ENCODE measurements at places on chromosomes 1 and 21.
A peak's percentile ranks its signal among the peaks of the same experiment; 100 is the strongest.

- no peak for DNase-seq
Observed at GRCh38 chr1:198880397-198880796, 241.6 kb downstream of the PTPRC start.

- no peak for DNase-seq
Observed at GRCh38 chr1:221241592-221241991, 362.3 kb downstream of the HLX start.

DNA sequence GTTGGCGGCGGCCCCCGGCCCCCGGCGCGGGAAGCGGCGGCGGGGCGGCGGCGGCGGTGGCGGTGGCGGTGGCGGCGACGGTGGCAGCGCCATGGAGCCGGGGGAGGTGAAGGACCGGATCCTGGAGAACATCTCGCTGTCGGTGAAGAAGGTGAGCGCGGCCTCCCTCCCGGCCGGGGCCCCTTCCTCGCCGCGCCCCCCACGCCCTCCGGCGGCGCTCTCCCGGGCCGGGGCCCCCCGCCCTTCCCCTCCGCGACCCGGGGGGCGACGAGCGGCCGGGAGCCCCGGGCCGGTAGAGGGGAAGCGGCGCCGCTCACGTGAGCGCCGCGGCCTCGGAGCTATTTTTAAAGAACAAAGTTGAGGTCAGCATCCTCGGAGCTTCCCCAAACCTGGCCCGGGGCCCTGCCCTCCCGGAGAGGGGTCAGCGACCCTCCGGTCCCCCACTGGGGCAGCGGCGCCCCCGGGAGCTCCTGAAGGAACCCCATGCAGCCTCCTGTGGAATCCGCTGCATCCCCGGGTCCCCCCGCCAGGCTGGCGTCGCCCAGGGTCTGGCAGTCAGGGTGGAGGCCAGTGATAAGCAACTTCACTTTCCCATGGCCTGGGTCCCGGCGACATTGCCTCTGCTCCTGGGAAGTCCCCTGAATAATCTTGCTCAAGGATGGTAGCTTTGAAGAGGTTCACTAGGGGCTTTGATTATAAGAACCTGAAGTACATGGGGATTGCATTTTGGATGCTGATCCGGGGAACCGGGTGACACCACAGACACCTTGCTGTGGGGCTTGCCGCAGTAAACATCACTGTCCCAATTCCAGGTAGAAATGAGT lies 560 bp downstream of the PLEKHM2 start:
- DNase-seq = peak; percentile 55

GRCh38 chr1:3070644-3071564 lies 1.9 kb downstream of the PRDM16 start:
- DNase-seq = no peak

GRCh38 chr1:9942399-9942938 lies 722 bp downstream of the LZIC start:
- no peak for DNase-seq

DNA sequence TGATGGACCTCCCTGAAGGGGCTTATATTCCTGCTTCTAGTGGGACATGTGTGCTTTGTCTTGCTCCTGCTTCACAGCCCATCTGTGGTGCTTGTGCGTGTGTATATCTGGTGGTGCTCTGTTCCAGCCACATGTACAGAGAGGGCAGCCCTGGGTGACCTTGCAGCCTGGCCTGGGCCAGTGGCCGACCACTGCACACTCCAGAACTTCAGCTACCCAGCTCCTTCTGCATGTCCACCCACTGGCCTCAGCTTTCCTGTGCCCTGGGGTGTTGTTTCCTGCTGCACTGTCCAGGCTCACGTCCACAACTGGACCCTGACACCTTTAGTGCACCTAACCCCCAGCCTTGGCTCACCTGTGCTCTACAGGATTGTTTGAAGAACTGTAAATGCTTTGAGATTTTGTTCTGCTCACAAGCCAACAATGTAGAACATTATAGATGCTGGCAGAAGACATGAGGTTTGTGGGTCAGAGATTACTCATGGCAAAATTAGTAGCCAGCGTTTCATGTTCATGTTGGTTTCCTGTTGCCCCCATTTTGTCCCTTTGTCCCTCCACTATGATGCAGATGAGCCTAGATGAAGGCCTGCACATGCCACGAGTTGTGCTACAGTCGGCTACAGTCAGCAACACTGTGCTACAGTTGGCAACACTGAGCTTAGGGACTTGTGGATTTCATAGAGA lies 5.3 kb upstream of the S100B start:
- no peak for DNase-seq

DNA sequence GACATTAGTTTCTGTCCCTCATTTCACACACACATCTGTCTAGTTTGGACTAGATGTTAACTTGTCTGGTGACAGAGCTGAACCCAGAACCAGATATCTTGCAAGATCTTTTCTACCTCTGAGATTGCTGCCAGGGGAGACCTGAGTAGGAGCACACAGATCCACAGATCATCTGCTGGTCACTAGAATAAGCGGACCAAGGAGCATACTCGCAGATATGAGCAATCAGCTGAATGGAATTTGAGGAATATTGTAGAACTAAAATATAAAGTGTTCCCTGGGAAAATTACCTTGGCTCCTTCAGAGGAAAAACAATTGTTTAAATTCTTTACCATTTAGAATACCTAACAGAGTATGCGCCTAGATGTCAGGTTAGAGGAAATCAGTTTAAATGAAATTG lies 90.7 kb downstream of the TNFSF18 start:
- no peak for DNase-seq

GRCh38 chr1:188871164-188871563 lies 1606.5 kb downstream of the BRINP3 start:
- DNase-seq = no peak

DNA sequence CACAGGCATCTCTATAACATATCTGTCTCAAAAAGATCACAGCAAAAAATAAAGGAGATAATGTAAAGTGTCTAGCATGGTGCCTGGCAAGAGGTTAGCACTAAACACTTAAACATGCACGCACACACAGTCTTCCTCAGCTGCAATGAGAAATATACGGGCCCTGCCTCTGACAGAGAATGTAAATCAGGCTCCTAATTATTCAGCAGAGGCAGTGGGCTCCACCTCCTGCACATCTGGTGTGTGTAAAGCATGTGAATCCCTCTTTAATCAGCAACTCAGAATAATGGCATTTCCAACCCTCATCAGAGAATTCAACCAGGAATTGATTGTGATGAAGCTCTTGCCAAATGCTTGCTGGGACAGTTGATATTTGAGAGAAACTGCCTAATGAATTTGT lies 85.6 kb upstream of the KCNA3 start:
- DNase-seq = no peak

DNA sequence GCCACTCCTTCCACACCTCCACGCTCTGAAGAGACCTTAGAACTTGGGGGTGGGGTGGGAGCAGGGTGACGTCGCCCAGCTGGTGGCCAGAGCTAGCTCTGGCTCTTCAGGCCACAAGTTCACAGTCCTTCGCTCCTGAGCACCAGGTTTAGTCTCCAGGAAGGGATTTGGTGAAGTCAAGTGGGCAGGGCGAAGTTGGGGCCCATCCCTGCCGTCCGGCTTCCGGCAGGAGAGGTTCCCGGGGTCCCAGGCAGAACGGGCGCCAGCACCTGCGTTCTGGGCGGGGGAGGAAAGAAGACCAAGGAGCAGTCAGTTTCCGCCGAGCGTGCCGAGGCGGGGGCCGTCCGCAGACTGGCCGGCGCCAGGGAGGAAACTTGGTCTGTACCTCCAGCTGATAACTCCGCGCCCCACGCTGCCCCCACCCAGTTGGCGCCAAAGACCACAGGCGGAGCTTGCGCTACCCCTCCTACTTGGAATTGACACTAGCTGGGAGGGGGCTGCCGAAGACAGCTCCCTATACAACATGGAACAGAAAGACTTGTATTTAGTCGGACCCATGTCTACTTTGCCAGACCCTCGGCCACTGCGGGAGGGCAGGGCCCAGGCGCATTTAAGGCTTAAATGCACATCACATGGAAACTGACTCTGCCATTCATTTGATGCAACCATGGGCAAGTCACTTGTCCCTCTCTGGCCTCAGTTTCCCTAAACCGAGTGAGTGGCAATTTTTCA lies 995 bp downstream of the ID3 start:
- DNase-seq = peak; percentile 37

DNA sequence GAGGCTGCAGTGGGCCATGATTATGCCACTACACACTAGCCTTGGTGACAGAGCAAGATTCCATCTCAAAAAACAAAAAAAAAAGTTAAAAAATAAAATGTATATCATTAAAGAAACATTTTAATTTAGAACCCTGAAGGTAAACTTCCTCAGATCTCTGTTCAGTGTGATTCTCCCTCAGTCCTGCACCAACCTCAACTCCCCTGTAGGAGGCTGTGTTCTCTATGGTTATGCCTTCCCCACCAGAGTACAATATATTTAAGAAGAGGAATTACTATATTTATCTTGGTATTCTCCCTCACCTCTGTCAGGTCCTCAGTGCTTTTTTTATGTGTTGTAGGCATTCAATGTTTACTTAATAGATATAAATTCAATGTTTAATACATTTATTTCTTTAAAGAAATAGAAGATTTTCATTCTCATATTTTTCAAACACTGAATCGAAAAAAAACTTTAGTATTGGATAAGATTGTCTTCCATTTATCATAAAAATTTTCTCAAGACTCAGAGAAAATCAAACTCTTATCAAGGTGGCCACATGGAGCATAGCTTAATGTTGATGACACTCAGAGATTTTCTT lies 4.8 kb upstream of the LRRC8B start:
- no peak for DNase-seq

DNA sequence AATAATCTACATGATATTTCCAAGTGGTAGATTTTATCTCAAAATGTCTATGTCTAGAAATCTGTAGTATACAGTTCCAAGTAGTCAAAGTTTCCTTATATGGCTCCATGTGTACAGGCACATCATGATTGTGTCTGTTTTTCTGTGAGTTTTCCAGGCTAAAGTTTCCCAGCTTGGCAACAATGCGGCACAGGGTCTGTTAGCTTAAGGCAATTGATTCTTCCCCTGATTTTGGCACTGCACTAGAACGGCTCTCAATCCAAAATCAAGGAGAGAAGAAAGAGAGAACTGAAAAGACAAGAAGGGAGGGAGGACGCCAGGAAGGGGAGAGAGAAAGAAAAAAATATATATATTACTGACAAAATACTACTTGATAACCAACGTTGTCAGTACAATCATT lies 193.9 kb upstream of the SNX7 start:
- DNase-seq = no peak

DNA sequence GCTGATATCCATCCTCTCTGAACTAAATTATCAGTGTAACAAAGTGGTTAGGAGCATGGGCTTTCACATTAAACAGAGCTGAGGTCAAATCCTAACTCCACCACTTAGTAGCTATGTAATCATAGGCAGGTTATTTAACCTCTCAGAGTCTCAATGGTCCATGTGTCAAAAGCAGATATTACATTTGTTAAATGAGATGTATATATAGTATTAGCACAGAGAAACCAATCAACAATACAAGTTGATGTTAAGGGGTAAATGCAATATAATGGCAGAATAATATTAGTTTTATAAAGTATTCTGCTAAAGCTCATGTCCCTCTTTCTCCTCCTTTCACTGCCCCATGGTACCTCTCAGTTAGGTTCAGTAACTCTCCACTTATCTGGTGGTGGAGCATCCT lies 27.2 kb downstream of the DBT start:
- no peak for DNase-seq

GRCh38 chr1:182614796-182615454 lies 10.7 kb upstream of the RGS16 start:
- DNase-seq = peak; percentile 50

- no peak for DNase-seq
Observed at GRCh38 chr1:184427722-184428121, 40.9 kb downstream of the C1orf21 start.

GRCh38 chr1:24362982-24363614 lies 43.9 kb downstream of the GRHL3 start:
- DNase-seq = no peak

- peak; percentile 64 for DNase-seq
Observed at GRCh38 chr1:234309598-234310459, 63.4 kb upstream of the COA6 start.

DNA sequence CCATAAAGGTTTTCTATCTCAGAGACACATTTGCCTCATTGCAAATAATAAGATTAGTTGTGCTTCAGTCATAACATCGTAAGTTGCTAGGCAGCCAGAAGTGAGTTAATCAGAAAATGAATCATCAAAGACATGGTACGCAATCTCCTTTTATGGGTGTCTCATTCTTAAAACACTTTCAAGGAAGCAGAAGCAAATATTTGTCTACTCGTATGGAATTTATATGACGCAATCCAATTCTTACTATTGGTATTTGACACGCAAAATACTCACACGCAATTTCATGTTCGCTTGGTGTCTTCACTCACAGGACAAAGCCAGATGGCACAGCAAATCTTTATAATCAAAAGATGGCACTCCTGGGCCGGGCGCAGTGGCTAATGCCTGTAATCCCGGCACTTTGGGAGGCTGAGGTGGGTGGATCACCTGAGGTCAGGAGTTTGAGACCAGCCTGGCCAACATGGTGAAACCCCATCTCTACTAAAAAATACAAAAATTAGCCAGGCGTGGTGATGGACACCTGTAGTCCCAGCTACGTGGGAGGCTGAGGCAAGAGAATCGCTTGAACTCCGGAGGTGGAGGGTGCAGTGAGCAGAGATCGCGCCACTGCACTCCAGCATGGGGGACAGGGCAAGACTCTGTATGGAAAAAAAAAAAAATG lies 56.4 kb downstream of the HLCS start:
- DNase-seq = no peak

DNA sequence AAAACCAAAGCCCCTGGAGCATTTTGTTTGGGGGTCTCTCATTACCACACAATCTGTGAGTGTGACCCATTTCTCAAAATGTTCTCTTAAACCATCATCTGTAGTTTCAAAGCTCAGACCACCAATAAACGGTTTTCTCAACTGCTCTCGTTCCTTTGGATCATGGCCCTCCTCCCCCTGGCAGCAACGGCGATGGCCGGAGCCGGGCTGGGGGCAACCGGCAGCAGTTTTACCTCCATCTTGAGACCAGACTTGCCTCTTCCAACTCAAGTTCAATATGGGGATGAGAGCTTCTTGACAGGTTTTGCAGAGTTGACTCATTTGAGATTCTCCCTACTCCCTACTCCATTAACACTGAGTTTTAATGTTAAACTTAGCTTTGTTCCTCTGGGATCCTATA lies 29.7 kb downstream of the LRRC42 start:
- no peak for DNase-seq

GRCh38 chr21:15539376-15539775 lies 190.4 kb upstream of the USP25 start:
- no peak for DNase-seq

DNA sequence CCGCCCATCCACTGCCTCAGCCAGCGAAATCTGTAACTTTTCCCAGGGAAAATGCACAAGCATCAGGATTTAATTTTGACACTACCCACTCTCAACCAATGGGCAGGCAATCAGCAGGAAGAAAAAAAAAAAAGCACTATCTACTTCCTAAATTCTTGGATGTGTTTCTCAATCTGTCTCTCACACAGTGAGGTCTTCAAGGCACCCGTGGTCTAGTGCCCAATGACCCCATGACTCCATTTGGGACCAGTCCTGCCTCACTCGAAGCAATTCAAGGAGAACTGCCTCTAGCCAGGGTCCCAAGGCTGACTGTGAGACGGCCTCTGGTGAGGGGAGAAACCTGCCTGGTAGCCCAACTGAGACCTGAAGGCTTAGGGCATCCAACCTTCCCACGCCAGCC lies 35.9 kb downstream of the CSF1 start:
- DNase-seq = no peak
